ENCODE measurements at places on chromosomes 1 and 21.
A peak's percentile ranks its signal among the peaks of the same experiment; 100 is the strongest.

DNA sequence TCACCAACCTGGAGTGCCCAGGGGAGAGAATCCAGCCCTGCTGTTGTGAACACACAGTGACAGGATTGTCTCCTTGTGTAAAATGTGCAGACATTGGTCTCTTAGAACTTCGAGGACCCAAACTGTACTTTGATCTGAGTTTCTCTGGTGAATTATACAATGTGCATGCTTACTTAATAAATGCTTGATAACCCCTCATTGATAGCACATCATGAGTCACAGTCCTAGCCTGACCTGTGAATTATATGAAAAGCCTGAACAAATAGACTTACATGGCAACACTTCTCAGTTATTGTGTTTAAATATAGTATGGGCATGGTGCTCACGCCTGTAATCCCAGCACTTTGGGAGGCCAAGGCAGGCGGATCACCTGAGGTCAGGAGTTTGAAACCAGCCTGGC is 22.6 kb downstream of the IFNGR2 start:
- no peak for DNase-seq

DNA sequence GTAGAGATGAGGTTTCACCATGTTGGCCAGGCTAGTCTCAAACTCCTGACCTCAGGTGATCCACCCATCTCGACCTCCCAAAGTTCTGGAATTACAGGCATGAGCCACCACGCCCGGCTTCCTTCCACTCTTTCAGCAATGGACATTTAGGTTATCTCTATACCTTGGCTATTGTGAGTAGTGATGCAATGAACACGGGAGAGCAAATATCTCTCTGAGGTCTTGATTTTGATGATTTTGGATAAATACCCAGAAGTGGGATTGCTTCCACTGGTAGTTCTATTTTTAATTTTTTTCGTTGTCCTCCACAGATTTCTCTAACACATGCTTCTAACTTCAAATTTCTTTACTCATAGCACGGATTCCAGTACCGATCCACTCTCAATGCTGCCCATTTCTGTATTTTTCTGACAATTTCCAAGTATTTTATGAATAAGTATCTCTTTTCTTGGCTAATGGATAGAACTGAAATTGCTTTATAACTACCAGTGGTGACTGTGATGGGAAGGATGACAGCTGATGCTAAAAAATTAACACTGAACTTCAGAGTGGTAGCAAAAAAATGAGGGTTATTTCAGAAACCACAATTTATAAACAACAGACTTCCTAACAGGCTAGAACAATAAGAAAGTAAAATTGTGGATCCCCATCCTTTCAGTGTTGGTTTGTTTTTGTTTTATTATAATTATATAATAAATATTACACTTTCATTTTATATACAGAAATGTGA is 327.5 kb upstream of the RUNX1 start:
- no peak for DNase-seq

- DNase-seq = no peak
Measured at GRCh38 chr1:42966688-42967612, 8.3 kb upstream of the SLC2A1 start.

DNA sequence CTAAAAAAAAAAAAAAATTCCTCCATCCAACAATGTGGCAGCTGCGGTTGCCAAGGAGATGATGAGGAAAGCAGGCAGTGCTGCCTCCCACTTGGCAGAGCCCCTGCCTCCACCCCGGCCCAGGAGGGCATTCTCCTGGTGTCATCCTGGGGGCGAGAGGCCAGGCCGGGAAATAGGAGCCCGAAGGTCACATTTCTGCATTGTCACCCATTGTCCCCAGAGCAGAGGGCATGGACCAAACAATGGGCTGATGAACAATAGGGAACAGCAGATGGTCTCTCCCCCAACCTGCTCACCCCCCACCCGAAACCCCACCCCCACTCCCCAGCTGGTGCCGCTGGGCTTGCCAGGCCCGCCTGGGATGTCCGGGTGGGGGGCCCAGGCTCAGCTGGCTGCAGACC is 37.3 kb downstream of the CAMK2N1 start:
- no peak for DNase-seq

- no peak for DNase-seq
Measured at GRCh38 chr1:63318201-63318979, 4.0 kb upstream of the FOXD3 start.

DNA sequence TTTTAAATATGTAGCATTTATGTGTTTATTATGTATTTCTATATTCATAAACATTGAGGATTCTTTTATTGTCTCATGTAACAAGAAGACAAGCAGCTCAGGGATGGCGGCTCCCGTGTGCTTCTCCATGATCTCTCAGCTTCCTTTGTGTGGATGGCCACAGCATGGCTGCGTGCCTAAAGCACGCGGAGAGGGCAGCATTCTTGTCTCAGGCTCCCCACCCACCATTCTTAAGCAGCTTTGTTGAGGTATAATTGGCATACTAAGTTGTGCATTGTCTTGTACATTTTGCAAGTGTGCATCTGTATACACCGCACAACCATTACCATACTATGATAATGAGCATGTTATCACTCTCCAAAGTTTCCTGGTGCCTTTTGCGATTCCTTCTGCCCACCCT is 81.6 kb downstream of the CAMTA1 start:
- DNase-seq = no peak

GRCh38 chr1:116986421-116987255 is 14.9 kb upstream of the CD101 start:
- DNase-seq = peak; percentile 42

DNA sequence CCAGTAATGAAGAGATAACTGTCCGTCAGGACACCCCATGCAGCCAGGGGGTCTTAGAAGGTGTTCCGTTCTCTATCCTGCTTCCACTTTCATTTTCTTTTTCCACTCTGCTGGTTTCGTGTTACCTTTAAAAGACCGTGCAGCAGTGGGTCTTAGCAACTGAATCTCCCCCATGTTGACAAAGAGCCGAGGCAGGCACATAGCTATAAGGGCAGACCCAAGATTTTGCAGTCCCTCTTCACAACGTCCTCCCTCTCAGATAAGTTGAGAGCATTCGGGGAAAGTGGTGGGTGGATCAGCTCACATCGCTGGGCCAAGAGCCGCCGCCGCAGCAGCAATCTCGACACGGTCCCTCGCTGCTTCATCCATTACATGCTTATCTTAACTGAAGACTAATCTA is 355.5 kb downstream of the LMO4 start:
- no peak for DNase-seq

DNA sequence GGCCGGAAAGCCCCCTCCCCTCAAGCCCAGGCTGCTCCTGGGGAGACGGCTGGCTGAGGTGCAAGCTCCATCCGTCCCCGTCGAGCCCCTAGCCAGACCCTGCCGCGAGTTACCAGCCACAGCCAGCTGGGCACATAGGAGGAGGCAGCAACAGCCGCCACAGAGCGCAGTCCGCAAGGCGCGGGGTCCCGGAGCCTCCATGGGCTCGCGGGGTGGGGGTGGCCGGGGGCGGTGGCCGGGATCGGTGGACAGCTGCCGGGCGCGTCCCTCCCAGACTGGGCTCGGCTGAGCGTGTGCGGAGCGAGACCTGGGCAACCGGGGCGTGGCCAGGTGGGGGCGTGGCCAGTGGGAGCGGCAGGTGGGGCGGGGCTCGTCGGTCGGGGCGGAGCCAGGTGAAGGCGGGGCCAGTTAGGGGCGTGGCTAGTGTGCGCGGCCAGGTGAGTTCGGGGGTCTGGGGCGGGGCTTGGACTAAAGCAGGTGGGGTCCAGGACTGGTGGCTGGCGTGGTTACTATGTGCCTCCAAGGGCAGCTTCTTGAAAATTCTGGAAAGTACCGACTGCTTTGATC is at the start of gene CD164L2:
Gene CD164L2, minus strand, starts transcription at position 295 of the 567 bp plus-strand sequence. Its CDS starts 94 bp downstream, at position 201.
- DNase-seq = peak; percentile 40

- no peak for DNase-seq
Measured at GRCh38 chr1:62637392-62638105, 40.2 kb downstream of the ANGPTL3 start.

GRCh38 chr1:89575207-89575606 is 50.6 kb downstream of the LRRC8B start:
- DNase-seq = no peak

GRCh38 chr21:44871576-44872269 is 1.8 kb downstream of the PTTG1IP start:
- peak; percentile 33 for DNase-seq

GRCh38 chr1:40096646-40096976 is 441 bp downstream of the PPT1 start:
- peak; percentile 3 for DNase-seq

- DNase-seq = no peak
Measured at GRCh38 chr1:9362488-9362887, 69.8 kb downstream of the SPSB1 start.

- no peak for DNase-seq
Measured at GRCh38 chr1:190940951-190941350, 463.3 kb upstream of the BRINP3 start.

- no peak for DNase-seq
Measured at GRCh38 chr1:233664804-233665574, 51.1 kb downstream of the KCNK1 start.

- DNase-seq = no peak
Measured at GRCh38 chr1:245704341-245704740, 549.6 kb downstream of the KIF26B start.

GRCh38 chr1:192756847-192757246 is 52.0 kb upstream of the RGS2 start:
- no peak for DNase-seq

DNA sequence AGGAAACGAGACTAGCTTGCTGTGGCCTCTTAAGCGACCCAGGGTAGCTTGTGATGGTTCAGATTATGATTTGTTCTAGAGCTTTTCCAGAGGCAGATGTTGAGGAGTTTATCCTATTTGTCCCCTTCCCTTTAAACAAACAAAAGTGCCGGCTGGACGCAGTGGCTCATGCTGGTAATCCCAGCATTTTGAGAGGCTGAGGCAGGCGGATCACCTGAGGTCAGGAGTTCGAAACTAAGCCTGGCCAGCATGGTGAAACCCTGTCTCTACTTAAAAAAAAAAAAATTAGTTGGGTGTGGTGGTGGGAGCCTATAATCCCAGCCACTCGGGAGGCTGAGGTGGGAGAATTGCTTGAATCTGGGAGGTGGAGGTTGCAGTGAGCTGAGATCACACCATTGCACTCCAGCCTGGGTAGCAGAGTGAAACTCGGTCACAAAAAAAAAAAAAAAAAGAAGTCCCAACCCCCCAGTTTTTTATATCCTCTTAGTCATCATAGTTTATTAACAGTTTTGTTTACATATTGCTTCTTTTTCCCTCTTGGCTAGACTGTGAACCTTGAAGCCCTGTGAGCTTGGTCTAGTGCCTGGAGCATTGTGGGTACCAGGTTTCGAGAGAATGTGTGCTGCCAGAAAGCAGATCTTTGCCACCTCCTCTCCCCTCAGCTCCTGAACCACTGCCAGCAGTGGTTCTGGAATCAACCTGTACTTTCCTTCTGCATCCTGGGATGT is 29.8 kb downstream of the MAPKAPK2 start:
- DNase-seq = no peak

- DNase-seq = no peak
Measured at GRCh38 chr1:246199086-246199645, 307.9 kb downstream of the SMYD3 start.

DNA sequence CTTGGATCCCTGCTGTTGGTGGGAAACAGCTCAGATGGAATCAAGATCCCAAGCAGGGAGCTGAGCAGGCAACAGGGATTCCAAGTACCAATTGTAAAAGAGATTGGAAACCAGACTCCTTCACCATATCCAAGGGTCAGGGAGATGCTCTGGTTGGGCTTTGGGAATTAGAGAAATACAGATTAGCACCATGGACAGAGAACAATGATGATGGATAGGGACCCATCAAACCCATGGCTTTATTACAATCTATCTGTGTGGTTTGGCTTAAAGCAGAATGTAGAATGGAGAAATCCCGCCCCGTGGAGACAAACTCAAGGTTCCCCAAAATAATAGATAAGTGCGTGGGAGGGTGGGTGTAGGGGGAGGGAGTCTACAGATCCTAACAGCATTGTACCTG is 120.7 kb upstream of the CSF3R start:
- DNase-seq = no peak

GRCh38 chr1:197577580-197577979 is 197.7 kb downstream of the DENND1B start:
- no peak for DNase-seq

DNA sequence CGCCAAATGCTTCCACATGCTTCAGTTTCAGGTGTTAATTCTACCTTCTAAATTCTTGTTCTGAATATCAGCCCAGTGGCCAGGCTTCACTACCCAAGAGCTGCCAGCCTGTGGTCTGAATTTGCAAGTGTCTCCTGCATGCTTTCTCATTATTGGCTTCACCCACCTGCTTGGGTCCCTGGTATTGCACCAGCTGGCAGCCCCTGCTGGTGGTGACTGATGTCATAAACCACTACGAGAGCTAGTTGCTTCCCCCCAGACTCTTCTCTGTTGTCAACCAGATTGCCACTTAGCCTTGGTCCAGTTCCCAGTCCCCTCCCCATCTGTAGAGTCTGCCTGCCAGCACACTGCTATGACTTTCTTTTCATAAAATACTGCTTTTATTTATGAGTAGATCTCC is 197.7 kb upstream of the DUSP10 start:
- no peak for DNase-seq

DNA sequence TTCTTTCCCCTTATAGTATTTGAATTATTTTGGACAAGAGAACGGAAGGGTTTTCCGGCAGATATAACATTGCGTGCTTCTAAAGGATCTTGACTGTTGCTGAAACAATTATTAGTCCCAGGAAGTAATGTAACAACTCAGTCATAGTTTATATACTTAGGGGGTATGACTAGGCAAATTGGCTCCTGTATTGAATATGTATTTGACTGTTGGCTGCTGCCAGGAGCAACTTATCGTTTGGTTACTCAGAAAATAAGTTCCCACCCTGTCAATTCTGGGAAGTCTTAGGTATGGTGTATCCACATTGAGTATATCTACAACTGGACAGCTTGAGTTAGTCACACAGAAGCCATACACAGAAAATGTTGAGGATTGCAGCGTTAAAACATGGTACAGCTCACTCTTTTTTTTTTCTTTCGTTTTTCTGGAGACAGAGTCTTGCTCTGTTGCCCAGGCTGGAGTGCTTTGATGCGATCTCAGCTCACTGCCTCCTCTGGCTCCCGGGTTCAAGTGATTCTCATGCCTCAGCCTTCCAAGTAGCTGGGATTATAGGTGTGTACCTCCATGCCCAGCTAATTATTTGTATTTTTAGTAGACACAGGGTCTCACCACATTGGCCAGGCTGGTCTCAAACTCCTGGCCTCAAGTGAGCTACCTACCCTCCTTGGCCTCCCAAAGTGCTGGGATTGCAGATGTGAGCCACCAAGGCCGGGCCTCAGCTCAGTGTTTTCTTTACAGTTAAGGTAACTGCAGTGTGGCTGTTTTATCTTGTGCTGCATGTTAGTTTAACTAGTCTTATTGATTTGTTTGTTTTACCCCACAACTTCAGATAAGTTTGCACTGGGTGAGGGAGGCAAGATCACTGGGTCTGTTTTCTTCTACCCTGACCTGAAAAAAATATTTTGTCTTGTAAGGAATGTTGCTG is 10.2 kb downstream of the SMAP2 start:
- DNase-seq = no peak

- no peak for DNase-seq
Measured at GRCh38 chr1:200714504-200715187, 24.0 kb upstream of the CAMSAP2 start.

DNA sequence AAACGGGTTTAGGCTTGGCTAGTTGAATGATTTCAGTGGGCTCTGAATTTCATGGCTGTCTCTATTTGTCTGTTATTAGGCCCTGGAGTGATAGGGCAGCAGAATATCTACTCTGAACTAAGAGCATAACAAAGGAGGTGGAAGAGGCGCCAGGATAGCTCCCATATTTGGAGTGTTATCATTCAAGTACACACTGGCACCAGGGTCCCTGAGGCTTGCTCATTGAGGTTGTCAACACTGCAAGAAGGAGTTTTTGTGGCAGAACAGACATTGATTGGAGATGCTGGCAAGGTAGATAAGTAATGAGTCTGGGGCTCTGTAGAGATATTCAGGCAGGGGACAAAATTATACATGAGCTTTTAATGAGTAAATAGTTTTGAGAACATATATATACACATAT is 1748.4 kb downstream of the MRPL39 start:
- no peak for DNase-seq

Data from activated CD4-positive, alpha-beta T cell treated with anti-CD3 and anti-CD28 coated beads for 4 hours (primary cell).